ENCODE measurements at places on chromosomes 16 and 17. TPM values are rescaled to one million over a fixed set of nuclear protein-coding genes. Genes with fewer than 3 reads are reported as not detected.

The SPATA32 gene
- polyA plus RNA-seq = 0.13 TPM

The CRISPLD2 gene
- 13.8 TPM for polyA plus RNA-seq

The TNP2 gene
- not detected for polyA plus RNA-seq

The ARMC7 gene
- 15.5 TPM for polyA plus RNA-seq

The RUNDC3A gene
- 2.4 TPM for polyA plus RNA-seq

The CCDC200 gene
- 16.8 TPM for polyA plus RNA-seq

The TPSG1 gene
- not detected for polyA plus RNA-seq

The SMIM22 gene
- polyA plus RNA-seq = 5.6 TPM

The ZNF287 gene
- 9.9 TPM for polyA plus RNA-seq

The XAF1 gene
- polyA plus RNA-seq = 20.5 TPM

The ODF4 gene
- polyA plus RNA-seq = not detected

The KRT27 gene
- 0.38 TPM for polyA plus RNA-seq

The TBC1D3G gene
- polyA plus RNA-seq = not detected

The DGKE gene
- 14.2 TPM for polyA plus RNA-seq

The NOS2 gene
- polyA plus RNA-seq = 1.5 TPM

The MEIOC gene
- 1.1 TPM for polyA plus RNA-seq

The RHBDF2 gene
- 8.0 TPM for polyA plus RNA-seq

The ANKRD40CL gene
- 0.18 TPM for polyA plus RNA-seq

The HOXB1 gene
- 0.09 TPM for polyA plus RNA-seq

The OR3A3 gene
- 0.07 TPM for polyA plus RNA-seq
